Choroid plexus epithelial cell (primary cell): ENCODE measurements at places on chromosomes 4 and X.

DNA sequence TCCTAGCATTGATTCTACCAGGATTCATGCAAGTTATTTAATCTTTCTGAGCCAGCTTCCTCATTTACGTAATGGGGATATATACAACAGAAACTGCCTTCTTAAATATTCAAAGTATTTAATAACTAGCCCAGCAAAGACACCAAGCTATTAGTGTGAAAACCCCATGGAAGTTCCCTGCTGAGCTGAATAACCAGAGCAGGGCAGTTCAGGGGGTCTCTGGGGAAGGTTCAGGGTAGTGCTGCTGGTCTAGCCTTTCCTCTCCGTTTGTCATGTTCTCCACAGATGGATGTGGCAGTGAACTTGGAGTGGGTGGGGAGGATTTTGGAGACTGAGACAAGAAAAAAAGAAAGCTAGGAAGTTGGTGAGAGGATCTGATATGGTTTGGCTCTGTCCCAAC is 240.8 kb upstream of the TAPT1 start:
- DNase-seq = no peak

GRCh38 chr4:56662782-56663468 is 18.2 kb downstream of the HOPX start:
- DNase-seq = no peak

- no peak for DNase-seq
These were observed at the start of gene GPR50 for GRCh38 chrX:151176231-151176750. TSS of gene GPR50 (plus strand) at chrX:151176584. CDS start at chrX:151176722, 138 bp downstream.

DNA sequence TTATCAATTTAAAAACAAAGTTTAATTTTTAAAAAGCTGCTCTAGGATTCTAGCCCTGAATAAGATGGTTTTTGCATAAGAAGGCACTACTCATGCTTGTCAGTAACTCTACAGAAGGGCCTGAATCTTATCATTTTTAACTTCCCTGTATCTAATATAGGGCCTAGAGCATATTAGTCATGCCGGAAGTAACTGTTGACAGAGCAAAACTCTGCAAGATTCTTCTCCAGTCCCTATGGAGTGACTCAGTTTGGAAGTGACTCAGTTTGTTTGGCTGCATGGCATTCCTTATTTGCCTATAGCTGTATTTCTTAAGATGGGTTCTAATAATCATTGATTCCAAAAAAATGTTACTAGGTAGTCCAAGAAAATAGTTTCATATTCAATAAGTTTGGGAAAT is 431.8 kb upstream of the HTR2C start:
- DNase-seq = peak; percentile 35

DNA sequence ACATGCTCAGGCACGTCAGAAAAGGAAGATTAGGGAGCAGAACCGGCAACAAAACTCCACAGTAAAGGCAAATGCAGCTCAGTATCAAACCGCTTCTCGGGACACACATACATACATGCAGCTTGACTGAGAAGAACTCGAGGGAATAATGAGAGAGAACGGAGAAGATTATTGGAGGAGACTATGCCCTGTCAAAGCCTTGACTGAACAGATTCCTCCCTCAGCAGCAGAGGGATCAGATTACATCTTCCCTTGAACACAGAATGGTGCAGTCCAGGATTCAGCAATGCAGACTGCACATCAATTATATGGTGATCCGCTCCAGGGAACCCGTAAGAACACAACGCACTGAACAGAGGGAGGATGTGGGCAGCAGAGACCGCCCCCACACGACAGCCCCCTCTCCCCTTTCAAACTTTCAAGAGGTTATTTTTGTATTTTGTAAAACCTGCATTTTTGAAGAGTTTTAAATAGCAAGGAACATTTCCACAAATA is 183.2 kb downstream of the FBXW7 start:
- DNase-seq = peak; percentile 99

- no peak for DNase-seq
These were observed 286.9 kb downstream of the PACRGL start for GRCh38 chr4:20987191-20987590.

DNA sequence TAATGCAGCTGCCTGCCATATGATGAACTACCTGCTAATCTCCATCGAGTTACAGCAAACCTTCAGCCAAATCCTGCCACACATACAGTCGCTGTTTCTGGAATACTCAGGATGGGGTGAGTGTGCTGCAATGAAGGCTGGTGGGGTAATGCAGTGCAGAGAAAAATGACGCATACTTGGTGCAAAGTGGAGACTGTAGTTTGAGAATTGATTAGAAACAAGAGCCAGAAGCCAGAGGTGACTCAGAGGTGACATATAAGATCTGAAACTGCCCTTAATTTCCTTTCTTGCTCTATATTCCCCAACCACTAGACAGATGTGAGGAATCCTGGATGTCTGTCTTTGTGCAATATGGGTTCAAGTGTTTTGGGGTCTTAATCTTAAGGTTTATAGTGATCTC is 22.0 kb downstream of the C4orf54 start:
- no peak for DNase-seq

DNA sequence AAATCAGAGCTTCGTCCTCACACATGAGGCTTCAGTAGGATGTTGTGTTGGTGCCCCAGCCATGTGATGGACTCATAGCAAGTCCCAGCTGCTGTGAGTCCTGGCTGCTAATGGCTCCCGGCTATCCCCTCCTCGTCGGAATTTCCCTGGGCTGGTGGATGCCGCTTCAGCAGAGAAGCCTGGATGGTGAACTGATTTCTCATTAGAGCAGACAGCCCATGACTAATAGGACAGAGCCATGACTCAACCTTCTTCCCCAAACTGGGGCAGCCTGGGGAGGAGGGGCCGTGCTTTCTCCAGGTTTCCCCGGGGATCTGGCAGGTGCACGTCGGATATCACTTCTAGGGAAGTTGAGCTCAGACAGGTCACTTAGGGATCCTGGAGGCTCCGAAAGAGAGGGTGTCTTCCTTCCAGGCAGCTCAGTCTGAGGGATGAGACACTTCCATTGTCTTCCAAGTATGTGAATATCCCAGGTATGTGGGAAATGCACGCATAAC is 112.7 kb downstream of the ASMT start:
- DNase-seq = no peak

GRCh38 chr4:182923366-182923765 is 6.2 kb upstream of the DCTD start:
- peak; percentile 29 for DNase-seq

DNA sequence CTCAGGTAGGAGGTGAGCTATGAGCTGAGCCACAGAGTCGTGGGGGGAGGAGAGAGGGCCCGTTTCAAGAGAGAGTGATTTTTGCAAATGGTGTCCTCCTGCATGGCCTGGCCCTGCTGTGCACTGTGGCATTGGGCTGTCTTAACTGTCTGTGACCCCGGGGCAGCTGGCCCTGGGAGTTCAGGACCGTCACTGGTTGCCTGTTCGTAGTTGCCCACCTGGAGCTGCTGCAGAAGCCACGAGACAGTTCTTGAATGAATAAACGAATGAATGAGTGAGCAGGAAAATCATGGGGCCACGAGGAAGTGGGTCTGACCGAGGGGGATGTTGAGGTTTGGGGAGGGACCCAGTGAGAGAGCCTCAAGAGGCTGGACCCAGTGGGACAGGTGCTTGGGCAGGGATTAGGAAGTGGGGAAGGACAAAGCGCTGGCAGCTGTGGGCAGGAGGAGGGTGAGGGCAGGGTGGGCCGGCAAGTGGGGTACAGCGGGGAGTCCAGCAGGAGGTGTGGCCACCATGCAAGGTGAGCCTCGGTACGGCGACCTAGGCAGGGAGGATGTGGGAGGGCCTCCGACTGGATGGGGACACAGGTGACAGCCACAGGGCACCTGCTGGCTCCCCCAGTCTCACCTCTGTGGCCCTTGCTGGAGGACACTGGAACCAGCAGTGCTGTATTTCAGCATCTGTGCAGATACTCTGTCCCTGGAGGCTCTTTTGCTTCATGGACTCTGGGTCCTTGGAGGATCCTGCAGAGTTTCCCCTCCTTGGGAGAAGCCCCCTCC is 10.2 kb downstream of the RGS12 start:
- DNase-seq = no peak
